ENCODE measurements at places on chromosomes 1 and 21. TPM values are rescaled to one million over a fixed set of nuclear protein-coding genes. Genes with fewer than 3 reads are reported as not detected.

USH2A gene
- under 0.01 TPM for total RNA-seq

SERPINC1 gene
- total RNA-seq: 0.12 TPM

FMO5 gene
- total RNA-seq: 0.77 TPM

SYTL1 gene
- 0.11 TPM for total RNA-seq

AK4 gene
- 24.6 TPM for total RNA-seq

All from uterine smooth muscle cell (primary cell).